ENCODE measurements at places on chromosomes 12 and 14. TPM values are rescaled to one million over a fixed set of nuclear protein-coding genes. Genes with fewer than 3 reads are reported as not detected.

DNA sequence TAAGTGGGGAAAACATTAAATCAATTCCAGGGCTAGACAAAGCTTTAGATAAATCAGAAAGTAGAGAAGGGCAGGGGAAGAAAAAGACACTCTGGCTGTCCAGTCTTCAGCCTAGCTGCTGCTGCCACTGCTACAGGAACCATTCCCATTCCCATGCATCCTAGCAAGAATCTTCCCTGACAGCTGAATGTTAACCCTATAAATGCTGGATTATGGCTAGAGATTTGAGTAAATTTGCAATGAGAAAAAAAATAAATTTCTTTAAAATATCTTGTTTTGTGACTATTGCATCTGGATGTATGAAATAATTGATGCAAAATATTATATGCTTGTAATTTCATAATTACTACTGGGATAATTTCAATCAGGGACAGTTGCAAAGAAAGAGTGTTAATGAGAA is 15.0 kb upstream of the CDKN3 start:
- DNase-seq: no peak

The KRT3 gene
- not detected for polyA plus RNA-seq

The SOAT2 gene
- not detected for polyA plus RNA-seq

The REC8 gene
- 9.6 TPM for polyA plus RNA-seq

DNA sequence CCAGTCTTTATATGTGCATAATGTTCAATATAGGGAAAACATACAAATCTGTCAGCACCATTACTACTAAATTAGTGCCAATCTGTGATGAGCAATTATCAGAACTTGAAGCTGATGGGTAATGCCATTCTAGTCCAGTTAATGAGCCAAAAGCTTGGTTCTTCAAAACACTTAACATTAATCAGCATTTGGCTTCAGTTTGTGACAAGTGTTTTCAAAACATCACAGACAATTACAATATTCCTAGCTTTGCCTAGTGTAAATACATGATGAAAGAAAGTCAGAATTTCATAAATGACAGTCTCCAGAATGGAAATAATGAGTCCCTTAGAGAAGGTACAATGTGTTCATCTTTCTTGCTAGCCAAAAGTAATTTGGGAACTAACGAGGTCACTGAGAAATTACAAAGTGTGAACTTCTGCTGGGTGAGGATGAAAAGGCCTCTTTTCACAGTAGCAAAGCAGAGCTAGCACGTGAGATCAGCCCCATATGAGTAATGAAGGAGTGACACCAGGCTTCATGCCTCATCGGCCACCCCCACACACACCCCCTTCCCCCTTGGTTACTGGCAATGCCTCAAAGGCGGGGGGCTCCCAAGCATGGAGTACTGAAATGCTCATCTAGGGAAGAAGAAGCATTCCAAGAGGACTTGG is 180.6 kb upstream of the EEA1 start:
- DNase-seq: no peak

DNA sequence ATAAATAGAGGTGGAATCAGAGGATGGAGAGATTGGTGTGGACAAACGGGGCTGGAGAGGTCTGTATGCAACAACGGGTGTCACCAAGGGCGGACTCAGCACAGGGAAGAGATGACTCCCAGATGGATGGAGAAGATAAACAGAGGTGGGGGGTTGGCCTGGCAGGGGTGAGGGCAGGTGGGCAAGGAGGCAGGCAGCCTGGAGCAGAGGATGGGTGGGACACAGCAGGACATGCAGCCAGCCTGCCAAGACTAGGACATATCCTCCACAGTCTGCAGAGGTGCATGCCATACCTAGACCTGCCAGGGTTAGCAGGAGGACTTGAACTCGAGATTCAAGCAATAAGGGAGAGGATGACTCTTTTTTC is 56.2 kb downstream of the TTC7B start:
- DNase-seq: no peak

The MYH6 gene
- polyA plus RNA-seq: not detected

The ANKS1B gene
- not detected for polyA plus RNA-seq

DNA sequence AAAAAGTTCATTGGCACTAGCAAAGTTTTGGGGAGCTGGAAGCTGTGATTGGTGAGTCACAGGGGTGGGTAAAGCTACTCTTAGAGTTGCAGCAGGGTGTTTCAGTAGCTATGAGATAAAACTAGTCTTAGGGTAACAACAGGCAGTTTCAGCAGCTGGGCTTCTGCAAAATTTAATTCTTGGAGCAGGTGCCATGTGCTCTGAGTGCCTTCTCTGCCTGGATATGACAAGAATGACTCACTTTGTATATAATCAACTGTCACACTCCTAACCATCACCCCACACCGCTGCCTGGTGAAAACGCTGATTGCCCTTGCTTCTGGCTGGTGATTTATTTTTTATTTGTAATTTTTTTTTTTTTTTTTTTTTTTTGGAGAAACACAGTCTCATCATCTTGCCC is 10.5 kb upstream of the PLBD2 start:
- no peak for DNase-seq

- DNase-seq: no peak
These were observed 51.9 kb downstream of the CPSF2 start for GRCh38 chr14:92173668-92174067.

DNA sequence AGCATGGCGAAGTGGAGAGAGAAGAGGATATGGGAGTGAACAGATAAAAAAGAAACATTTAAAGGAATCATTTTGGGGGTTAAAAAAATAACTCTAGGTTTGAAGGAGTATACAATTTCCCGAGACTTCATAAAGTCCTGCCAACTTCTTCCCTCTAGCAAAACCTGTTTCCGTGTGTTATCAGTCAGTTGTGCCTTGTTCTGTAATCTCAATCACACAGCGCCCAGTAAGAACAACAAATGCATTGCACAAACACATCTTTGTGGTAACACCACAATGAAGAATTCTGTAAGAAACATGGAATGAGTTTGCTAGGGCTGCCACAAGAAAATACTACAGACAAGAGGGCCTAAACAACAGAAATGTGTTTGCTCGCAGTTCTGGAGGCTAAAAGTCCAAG is 144.7 kb upstream of the FUT8 start:
- no peak for DNase-seq

The AQP2 gene
- polyA plus RNA-seq: not detected

DNA sequence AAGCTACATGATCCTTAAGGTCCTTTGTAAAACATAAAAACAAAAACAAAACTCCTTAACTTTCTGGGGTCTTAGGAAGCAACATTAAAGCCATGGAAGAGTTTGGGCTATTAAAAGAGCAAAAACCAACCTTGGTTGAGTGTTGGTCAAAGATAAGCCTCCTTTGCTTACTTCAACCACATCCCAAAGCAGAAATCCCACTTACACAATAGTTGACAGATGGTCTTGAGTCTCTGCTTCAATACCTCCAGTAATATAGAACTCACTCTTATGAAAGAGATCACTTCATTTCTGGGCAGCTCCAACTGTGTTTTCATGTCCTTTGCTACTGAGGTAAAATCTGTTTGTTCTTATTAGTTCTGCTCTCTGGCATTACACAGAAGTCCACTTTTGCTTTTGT is 125.8 kb downstream of the SLC38A4 start:
- no peak for DNase-seq

GRCh38 chr12:46187023-46187422 is 81.8 kb downstream of the SLC38A1 start:
- DNase-seq: no peak

- peak; percentile 86 for DNase-seq
These were observed 97.2 kb downstream of the LGMN start for GRCh38 chr14:92651106-92651757.

- DNase-seq: no peak
These were observed 3.4 kb downstream of the KLRB1 start for GRCh38 chr12:9604287-9604686.

- DNase-seq: no peak
These were observed 289.0 kb downstream of the KSR2 start for GRCh38 chr12:117679776-117680175.

DNA sequence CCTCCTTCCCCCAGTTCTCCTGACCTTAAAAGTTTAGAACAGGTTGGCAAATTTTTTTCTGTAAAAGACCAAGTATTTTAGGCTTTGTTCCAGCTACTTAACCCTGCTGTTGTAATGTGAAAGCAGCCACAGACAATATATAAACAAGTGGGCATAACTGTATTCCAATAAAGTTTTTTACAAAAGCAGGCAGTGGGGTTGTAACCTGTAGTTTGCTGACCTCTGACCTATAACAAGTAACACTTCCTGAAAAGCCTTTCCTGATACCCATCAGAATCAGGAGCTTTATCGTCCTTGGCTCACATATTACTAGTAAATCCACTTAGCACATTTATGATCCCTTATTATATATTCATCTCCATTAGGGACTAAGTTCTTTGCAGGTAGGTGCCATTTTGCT is 13.1 kb upstream of the SMARCC2 start:
- DNase-seq: no peak

- DNase-seq: no peak
These were observed 15.6 kb downstream of the ZBTB42 start for GRCh38 chr14:104816616-104816884.

The PPM1A gene
- polyA plus RNA-seq: 16.8 TPM

DNA sequence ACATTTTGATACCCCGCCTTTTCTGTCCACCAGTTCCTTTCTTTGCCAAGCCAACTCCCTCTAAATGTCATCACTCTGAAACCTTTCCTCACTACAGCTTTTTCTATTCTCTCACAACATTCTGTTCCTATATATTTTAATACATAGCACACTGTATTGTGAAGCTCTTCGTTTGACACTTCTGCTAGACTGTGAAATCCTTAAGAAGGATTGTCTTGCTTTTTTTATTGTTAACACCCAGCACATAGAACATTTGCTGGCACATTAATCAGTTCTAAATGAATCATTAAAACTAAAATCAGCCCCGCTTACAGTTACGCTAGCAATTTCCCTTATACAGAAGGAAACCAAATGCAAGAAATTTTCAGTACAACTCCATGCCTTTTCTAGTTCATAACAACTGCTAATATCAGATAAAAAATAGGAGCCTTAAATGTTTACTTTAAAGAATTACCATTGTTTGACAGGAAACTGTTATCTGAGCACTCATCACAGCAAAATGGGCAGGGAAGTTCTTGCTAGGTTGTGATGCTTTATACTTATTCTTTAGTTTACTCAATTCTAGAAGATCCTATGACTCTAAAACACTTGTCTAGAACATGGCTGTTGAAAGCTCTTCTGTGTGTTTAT is 93.5 kb downstream of the PPP1R12A start:
- no peak for DNase-seq

The HOXC12 gene
- polyA plus RNA-seq: not detected

DNA sequence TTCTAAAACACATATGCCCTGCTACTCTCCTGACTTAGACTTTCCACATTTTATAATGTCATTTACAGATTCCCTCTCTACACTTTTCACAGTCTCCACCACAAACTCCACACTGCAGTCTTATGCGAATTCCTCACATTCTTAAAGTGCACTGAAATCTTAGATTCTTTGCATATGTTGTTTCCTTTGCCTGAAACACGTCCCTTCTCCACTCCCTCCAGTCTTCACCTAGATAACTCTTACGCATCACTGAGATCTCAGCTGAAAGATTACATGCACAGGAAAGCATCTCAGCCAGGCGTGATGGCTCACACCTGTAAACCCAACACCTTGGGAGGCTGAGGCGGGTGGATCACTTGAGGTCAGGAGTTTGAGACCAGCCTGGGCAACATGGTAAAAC is 3.8 kb upstream of the ARHGAP9 start:
- DNase-seq: no peak

GRCh38 chr12:6606331-6607131 is 648 bp downstream of the CHD4 start:
- DNase-seq: peak; percentile 81

The KRT6A gene
- polyA plus RNA-seq: not detected

DNA sequence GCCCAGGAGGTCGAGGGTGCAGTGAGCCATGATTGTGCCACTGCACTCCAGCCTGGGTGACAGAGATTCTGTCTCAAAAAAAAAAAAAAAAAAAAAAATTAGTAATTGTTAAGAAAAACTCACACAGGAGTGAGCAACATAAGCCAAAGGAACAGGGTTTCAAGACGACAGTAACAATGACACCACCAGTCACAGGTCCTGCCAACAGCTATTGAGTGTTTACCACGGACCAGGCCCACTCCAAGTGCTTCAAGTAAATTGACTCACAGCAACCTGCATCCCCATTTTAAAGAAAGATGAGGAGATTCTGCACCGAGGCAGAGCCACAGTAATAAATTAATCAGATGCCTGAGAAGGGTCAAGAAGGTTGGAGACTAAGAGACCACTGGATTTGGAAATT is 194.5 kb downstream of the DPF3 start:
- DNase-seq: no peak

DNA sequence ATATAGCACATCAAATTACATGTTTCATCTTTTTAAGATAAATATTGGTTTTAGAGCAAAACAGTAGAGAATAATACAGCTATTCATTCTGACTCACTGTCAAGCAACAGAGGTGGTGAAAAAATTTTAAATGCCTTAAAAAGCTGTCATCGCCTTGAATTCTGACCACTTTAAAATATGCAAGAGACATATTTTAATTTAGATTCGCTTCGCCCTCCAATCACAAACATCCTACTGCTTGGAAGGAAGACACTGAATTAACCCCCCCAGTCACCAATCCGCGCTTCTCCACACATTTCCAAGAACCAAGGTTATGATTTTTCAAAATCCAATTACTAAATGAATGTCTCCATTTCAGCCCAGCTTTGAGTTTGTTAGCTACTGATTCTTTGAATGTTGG is 112.4 kb downstream of the TMEM132D start:
- DNase-seq: no peak

DNA sequence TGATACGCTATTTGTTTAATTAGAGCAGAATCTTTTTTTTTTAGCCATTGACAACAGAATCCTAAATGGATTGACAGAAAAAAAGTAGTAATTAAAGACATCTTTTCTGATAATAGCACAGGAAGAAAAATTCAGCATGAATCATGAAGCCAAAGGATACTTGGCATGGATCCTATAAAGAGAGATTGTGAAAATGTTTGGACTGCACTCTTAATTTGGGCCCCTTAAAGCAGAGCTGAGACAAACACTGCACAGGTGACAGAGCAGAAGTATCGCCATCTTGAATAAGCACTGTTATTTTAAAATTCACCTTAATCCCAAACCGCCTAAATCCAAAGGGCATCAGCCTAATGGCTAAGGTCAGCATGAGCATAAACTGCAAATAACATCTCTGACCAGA is 48.8 kb upstream of the SEL1L start:
- DNase-seq: no peak

GRCh38 chr12:24810378-24810777 is 138.5 kb downstream of the BCAT1 start:
- DNase-seq: no peak

- DNase-seq: no peak
These were observed 317.6 kb downstream of the LRIG3 start for GRCh38 chr12:58602736-58603135.

The DPPA3 gene
- polyA plus RNA-seq: not detected

The RILPL2 gene
- polyA plus RNA-seq: 5.3 TPM

DNA sequence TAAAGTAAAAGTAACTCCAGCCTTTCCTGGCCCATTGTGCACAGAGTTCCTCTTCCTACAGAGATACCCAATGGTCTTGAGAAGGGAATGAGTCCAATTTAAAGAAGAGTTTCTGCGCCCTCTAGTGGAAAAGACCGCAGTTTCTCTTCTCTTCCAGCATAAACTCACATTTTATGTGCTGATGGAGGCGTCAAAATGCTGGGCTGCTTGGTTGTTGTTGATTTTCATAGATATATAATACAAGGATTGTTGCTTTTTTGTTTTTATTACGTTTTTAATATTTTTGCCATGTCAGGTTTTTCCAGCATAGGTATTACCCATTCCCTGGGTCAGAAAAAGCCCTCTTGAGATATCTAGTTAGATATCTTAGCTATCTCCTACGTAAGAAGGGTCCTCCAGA is 356.9 kb upstream of the STXBP6 start:
- no peak for DNase-seq

Measured in naive B cell (primary cell).